Activated CD4-positive, alpha-beta T cell treated with anti-CD3 and anti-CD28 coated beads for 48 hours (primary cell): ENCODE measurements at places on chromosomes 6 and 20.

DNA sequence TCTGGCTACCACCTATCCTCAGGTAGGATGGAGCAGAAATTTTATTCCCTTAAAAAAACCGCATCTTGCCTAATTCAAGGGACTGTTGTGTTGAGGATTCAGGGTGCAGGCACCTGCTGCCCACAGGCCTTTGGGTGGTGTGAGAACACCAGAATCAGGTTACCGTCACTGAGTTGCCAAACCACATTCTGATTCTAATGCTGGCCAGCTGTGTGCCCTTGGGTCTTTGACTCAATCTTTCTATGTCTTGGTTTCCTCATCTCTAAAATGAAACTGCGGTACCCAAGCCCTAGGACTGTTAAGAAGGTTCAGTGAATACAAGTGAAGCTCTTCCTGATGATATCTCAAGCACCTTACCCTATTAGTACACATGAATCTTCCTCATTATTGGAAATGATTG, 827.3 kb downstream of the DHX35 start:
- no peak for DNase-seq

DNA sequence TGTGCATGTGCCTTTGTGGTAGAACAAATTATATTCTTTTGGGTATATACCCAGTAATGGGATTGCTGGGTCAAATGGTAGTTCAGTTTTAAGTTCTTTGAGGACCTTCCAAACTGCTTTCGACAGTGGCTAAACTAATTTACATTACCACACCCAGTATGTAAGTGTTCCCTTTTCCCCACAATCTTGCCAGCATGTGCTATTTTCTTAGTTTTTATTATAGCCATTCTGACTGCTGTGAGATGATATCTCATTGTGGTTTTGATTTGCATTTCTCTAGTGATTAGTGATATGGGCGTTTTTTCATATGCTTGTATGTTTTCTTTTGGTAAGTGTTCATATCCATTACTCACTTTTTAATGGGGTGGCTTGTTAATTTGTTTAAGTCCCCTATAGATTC, 251.6 kb upstream of the DEFB112 start:
- DNase-seq, result no peak

GRCh38 chr20:50294164-50295088, 103.8 kb downstream of the CEBPB start:
- no peak for DNase-seq

GRCh38 chr6:136524936-136525413, 25.2 kb downstream of the MAP7 start:
- no peak for DNase-seq

DNA sequence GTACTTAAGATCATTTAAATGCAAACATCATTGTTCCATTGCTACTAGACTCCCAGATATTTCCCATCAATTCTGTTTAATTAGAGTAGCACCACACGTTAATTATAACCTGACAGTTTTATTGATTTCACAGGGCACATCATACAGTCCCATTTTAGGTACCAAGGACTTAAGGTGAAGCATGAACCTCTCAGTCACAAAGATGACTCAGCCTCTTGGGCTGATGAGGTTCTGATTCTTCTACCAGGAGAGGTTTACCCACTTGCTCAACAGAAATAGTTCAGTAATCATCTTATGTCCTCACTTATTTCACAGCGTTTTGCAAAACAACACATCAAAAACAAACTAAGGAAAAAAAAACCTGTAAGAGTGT, 98.5 kb downstream of the HIVEP2 start:
- no peak for DNase-seq

- DNase-seq, result no peak
These were observed 148.6 kb upstream of the ZFP64 start for GRCh38 chr20:52340036-52340634.

GRCh38 chr20:3188823-3189413, 15.6 kb downstream of the DDRGK1 start:
- DNase-seq, result no peak

GRCh38 chr6:43263314-43264178, 20.3 kb downstream of the TTBK1 start:
- DNase-seq, result peak; percentile 86

GRCh38 chr6:30287139-30287538, 39.6 kb upstream of the TRIM39 start:
- no peak for DNase-seq

GRCh38 chr6:328136-328670, 35.9 kb downstream of the DUSP22 start:
- peak; percentile 27 for DNase-seq
